Fibroblast of skin of back (primary cell): ENCODE measurements at places on chromosomes 11 and 22.

DNA sequence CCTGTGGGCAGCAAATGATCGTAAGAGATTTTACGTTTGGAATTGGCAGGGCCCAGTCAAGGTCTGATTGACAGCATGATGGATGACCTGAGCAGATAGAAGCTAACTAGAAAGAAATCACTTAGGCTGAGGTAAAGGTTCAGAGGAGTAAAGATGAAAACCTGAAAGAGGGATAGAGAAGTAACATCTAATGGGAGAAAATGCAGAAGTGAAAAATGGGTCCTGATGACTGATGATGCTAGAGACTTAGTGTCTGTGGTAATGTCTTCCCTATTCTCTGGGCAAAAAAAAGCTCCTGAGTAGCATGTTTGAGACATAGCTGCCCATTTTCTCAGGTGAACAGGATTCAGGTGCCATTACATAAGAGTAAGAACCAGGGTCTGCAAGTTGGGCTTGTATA lies 628.8 kb upstream of the ANO5 start:
- DNase-seq, result no peak

GRCh38 chr11:65357856-65358356 lies 3.4 kb downstream of the TIGD3 start:
- no peak for DNase-seq

- DNase-seq, result no peak
Measured at GRCh38 chr22:36760786-36761185, 15.1 kb downstream of the IFT27 start.

- DNase-seq, result no peak
Measured at GRCh38 chr22:32486656-32487390, 12.2 kb downstream of the FBXO7 start.

- DNase-seq, result no peak
Measured at GRCh38 chr11:36241497-36241896, 47.7 kb downstream of the COMMD9 start.

- DNase-seq, result no peak
Measured at GRCh38 chr22:32800158-32800882, 1.2 kb upstream of the TIMP3 start.

DNA sequence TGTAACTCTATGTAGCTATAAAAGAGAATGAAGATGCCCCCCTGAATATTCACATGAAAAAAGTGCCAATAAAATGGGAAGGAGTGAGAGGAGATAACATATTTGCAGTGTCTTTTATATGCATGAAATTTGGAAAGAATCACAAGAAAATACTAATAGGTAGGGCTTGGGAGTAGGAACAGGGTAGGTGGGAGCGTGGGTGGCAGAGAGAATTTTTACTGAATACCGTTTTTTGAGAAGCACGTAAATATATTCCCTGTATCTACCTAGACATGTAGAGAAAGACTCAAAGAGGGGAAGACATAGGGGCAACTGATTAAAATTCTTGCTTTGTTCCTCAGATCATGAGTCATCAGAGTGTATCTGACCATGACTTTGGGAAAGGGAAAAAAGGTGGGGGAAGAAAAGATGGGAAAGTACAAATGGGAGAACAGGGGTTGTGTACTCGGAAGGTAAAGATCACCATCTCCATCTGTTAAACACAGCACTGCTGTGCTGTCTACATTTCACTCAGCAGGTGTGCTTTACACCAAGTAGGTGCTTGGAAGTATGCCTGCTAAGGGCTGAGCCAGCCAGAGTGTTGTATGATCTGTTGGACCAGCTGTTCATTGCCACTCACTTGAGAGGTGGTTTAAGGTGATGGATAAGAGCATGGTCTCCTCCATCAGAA lies 16.0 kb downstream of the PRR5L start:
- peak; percentile 27 for DNase-seq

DNA sequence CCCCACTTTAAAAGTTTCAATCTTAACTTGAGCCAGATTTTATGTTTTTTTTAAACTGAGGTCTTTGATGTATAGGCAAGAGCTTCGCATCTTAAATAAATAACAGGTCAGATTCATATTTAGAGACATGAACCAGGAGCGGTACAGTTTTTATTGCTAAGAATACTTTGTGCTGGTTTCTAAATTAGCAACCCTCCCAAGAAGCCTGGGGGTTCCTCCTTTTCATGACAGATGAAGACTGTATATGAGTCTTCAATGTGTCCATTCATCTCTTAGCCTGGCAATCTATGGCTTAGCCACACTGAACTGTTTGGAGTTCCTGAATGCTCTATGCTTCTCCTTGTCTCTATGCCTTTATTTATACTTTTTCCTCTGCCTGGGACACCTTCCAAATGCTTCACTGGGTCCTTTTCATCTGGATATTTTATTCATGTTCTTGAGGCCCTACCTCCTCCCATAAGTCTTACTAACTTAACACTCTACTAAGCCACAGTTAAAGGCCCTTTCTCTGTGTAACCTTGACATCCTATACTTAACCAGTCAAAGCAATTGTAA lies 338.6 kb downstream of the INSC start:
- no peak for DNase-seq

DNA sequence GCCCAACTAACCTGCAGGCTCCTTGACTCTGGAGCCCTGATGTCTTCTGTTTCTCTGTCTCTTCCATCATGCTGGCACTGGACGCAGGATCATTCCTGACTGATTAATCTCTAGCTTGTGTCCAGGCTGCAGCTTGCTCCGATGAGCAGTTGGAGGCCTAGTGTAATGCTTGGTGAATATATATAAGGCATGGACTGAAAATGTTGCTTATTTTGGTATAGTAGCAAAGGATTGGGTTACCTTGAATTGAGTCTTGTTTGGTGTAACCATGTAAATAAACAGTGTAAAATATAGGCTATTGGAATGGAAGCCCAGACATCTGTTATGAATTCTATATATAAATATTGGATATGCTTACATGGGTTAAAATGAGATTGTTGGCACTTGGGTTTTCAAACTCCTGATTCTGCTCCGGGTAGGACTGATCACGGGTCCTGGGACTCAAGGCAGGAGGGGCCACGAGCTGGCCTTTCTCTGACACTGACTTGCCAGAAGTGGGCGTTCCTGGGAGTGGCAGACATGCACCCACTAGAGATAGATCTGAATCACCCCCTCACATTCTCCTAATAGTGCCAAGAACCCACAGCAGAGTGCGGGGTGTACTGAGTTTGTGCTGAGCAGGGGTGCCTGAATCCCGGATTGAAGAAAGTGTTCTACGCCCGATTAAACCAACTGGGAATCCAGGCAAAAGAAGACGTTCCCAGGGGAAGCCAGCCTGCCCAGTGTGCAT lies 25.8 kb downstream of the LRP5 start:
- peak; percentile 62 for DNase-seq

DNA sequence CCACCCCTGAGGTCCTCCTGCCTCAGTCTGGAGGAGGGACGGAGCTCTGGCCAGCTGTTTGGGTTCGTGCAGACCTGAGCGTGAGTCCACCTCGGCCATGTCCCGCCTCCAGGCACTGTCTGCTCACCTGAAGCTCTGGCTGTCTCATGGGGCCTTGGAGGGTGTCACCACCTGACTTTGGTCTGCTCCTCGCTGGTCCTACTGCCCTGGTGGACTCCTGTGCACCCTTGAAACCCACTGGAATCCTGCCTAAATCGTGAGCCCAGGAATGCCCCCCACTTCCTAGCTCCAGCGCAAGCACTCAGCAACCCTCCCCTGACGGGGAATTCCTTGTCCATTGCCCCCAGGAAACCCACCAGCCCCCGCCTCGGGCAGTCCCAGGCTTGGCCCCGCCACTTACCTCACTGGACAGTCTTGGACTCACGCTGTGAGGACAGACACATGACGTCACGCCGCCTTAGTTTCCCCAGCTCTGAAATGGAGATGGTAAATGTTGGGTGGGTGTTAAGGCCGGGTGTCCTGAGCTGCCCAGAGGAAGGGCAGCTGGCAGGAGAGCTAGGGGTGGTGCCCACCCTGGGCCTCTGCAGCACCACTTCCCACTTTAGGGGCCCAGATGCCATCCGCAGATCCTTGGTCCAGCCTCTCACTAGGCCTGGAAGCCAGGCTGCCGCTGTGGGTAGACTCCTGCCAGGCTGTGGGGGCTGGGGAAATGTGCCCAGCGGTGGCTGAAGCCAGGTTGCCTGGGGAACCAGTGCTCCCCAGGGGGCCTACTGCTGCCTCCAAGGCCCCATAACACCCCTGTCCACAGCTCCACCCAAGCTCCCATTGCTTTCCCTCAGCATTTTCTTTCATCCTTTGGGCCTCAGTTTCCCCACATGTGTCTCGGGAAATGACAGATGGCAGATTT lies 18.2 kb upstream of the TBX1 start:
- no peak for DNase-seq

DNA sequence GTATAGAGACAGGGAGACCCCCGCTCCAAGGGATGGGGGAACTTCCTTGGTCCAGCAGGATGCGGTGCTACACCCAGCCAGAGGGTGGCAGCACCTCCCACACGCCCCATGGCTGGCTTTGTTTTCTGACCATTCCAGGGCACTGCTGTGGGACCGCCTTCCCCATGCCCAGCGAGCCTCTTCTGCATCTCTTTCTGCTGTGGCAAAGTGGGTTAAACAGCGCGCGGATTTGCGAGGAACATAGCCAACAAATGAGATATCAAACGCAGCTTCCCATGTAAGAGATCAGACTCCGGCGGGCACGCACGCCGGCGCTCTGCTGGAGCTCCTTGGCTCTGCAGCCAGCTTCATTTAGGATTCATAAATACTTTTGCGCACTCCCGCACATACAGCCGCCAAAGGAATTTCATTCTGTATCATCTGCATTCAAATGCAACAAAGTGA lies 485.8 kb upstream of the CADM1 start:
- peak; percentile 7 for DNase-seq

- DNase-seq, result peak; percentile 9
Measured at GRCh38 chr22:33076343-33076742, 18.2 kb upstream of the SYN3 start.

DNA sequence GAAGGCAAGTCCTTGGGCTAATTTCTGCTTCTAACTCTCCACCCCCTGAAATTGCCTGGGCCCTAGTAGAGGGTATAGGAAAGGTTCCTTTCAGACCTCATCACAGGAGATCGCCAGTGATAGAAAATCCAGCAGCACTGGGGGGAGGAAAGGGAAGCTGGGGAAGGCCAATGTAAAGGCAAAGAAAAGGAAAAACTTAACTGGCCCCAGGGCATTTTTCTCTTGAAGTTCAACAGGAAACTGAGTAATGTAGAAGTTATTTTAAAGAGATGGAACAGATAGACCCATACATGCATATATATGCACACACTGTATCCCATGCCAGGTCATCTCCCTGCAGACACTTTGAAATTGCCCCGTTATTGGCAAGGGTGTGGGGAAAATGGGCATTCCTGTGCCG lies 134.0 kb downstream of the TRIM44 start:
- peak; percentile 90 for DNase-seq

GRCh38 chr11:12167061-12168000 lies 56.9 kb downstream of the MICAL2 start:
- peak; percentile 95 for DNase-seq

DNA sequence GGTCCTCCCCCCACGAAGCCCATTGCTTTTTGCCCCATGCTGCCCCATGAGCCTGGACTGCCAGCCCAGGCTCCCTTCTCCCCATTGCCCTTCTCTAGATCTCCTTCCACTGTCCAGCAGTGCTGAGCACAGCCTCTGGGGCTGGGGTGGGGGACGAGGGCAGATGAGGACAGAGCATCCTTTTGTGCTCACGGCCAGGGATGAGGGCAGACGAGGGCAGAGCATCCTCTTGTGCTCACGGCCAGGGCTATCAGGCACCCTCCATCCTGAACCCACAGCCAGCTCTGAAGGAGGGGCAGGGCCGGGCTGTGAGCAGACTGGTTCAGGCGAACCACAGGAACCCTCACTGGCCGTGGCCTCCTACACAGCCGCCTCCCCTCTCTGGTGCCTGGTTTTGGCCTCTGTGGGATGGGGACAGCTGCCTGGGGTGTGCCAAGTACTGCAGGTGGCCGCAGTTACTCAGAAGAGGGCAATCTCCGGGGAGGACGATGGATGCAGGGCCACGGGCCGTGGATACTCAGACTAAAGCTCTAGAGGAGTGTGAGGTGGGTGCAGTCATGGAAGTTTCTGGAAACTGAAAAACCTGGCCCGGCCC lies 1258.8 kb downstream of the BRD1 start:
- DNase-seq, result no peak

DNA sequence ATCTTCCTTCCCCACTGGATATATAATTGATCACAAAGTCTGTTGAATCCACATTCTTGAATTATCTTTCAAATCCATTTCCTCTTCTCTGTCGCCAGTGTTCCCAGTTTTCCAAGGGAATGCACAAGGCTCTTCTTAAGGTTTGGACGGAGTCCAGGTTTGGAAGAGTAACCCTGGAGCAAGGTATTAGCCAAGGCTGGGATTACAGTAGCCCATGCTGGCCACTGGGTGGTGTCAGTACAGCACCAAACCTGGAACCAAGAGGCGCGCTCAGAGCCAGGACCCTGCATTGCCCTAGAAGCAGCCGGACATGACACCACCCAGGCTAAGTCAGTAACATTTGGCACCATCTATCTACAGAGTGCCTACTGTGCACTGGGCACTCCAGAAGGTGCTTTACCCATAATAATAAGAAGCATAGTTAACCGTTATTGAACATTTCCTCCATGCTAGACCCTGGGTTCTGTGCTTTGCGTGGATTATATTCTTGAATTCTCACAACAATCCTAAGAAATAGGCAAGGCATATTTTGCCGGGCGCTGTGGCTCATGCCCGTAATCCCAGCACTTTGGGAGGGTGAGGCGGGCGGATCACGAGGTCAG lies 48.0 kb upstream of the CLPB start:
- peak; percentile 80 for DNase-seq

DNA sequence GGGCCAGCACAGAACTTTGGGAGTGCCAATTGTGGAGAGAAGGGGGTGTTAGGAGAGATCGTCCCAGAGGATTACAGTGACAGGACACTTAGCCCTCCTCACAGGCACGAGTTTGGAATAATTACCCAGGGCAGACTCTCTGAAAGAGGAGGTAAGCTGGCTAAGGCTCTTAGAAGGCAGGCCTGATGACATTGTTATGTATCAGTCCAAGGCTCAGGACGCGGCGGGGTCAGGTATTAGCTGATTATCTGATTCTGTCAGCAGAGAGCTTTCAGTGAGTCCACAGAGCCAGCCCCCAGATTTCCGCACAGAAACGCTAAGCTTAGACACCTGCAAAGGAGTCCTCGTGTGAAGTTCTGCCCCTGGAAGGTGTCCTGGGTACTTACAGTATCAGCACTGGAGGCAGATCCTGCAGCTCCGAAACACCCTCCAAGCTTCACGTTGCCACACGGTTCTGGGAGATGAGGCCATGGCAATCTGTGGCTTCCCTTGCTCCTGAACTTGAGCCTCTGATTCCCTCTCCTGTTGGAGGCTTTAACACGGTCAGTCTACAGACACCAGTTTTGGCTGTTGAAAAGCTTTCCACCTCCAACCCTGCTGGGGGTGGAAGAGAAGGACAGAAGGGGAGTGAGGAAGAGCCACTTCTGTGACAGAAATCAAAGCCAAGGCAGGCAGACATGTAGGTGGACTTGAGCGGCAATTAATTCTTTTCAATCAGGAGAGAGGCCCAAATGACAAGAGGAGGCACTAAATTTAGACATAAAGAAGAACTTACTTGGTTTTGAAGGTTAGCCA lies 123.6 kb upstream of the CADM1 start:
- no peak for DNase-seq

- DNase-seq, result peak; percentile 44
Measured at GRCh38 chr11:64268025-64268892, 16.2 kb downstream of the BAD start.

GRCh38 chr11:60748225-60748624 lies 8.4 kb upstream of the MS4A15 start:
- no peak for DNase-seq

- DNase-seq, result no peak
Measured at GRCh38 chr22:30989474-30989873, 20.4 kb downstream of the TUG1 start.
